ENCODE measurements at places on chromosomes 11 and 22.

- no peak for DNase-seq
These were observed 331.1 kb upstream of the B3GAT1 start for GRCh38 chr11:134742956-134743819.

GRCh38 chr11:11608783-11609232, 13.0 kb downstream of the GALNT18 start:
- DNase-seq: no peak

- no peak for DNase-seq
These were observed 39.8 kb downstream of the RELT start for GRCh38 chr11:73415854-73416615.

DNA sequence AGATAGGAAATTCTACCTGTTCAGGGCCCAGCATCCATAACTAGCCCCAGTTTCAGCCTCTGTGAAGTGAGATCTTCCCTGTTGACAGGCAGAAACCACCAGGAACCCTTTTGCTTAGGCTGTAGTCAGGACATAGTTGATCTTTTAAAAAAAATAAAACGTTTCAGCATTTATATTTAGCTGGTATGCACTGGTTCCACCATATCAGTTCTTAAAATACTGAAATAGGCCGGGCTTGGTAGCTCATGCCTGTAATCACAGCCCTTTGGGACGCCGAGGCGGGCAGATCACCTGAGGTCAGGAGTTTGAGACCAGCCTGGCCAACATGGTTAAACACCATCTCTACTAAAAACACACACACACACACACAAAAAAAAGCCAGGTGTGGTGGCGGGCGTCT, 35.3 kb downstream of the GALNT18 start:
- DNase-seq: no peak

DNA sequence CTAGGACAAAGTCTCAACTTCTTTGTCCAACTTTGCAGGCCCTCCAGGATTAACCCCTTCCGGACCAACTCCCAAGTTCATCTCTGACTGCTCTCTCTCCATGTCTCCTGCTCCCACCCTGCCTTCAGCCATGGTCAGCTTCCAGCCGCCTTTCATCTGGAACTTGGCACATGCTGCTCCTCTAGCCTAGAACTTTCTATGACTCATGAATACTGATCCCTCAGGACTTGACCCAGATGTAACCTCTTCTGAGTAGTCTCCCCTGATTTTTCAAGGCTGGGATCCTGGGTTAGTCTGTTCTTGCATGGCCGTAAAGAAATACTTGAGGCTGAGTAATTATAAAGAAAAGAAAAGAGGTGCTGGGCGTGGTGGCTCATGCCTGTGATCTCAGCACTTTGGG, 5.2 kb upstream of the SLC15A3 start:
- no peak for DNase-seq

- DNase-seq: no peak
These were observed 32.9 kb downstream of the FAT3 start for GRCh38 chr11:92257536-92257935.

GRCh38 chr22:24063986-24064385, 52.9 kb downstream of the CABIN1 start:
- no peak for DNase-seq

- DNase-seq: no peak
These were observed 54.7 kb downstream of the ABTB2 start for GRCh38 chr11:34303028-34303570.

GRCh38 chr22:38176170-38176741, 5.4 kb downstream of the PLA2G6 start:
- peak; percentile 68 for DNase-seq

GRCh38 chr22:30918761-30919160, 49.8 kb downstream of the MORC2 start:
- DNase-seq: no peak

GRCh38 chr22:45308391-45308956, 1.3 kb upstream of the FAM118A start:
- DNase-seq: no peak

DNA sequence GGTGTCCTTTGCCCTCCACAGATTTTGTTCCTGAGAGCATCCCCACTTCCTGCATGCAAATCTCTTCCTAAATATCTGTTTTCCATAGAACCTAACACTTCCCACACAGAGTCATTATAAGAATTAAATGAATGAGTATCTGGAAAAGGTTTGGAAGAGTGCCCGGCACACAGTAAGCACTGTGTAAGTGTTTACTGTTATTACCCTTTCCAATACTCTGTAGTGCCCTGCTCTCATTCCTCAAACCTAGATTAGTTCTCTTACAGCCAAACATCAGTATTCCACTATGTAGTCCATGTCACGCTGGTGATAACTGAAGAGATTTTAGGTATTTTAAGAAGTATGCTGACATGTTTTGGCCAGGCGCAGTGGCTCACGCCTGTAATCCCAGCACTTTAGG, 57.3 kb upstream of the PHF21A start:
- DNase-seq: no peak

DNA sequence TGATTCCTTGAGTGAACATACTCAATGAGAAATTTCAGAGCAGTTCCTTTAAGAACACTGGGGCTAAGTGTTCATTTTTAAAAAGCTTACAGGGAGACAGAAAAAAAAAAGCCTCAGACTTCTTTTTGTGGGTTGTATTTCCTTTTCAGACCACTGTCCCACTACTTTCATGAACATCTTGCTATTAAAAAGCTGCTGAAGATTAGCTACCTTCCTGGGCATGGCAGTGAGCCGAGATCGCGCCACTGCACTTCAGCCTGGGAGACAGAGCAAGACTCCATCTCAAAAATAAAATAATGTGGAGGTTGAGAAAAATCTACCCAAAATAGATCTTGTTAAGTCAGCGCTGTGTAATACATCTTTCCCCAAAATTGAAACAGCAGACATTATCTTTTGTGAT, 10.8 kb downstream of the TRAF6 start:
- DNase-seq: no peak

DNA sequence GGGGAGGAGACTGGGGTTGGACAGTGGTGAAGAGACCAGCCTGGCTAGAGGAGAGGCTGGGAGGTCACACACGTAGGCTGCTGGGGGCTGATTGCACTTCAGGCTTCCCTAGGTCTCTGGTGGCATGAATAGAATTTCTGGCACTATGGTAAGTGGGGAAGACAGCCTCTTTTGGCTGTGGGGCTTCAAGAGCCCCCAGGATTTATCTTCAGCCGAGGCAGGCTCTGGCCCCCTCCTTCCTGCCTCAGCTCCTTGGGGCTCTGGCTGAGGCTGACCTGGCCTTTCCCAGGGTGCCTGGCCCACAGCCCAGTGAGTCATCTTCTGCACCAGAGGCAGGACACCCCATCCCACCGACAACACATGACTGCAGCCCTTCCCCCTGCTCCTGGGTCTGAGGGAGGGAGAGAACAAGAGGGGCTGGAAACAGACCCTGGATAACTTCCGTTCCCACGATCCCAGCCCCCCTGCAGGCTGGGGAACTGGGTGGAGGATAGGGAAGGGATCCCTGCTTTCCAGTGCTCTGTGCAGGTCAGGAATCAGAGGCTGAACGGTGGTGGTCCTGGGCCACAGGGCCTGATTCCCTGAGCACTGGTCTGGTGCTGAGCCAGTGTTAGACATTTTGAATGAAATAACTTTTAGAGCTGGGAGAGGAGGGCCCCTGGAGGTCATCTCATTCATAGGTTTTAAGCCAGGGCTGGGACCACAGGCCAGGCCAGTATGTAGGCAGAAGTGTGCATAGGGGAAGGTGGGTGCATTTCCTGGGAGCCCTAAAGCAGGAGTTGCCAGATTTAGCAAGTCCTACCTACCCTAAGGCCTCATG, 26.5 kb downstream of the ARHGEF17 start:
- DNase-seq: peak; percentile 33

DNA sequence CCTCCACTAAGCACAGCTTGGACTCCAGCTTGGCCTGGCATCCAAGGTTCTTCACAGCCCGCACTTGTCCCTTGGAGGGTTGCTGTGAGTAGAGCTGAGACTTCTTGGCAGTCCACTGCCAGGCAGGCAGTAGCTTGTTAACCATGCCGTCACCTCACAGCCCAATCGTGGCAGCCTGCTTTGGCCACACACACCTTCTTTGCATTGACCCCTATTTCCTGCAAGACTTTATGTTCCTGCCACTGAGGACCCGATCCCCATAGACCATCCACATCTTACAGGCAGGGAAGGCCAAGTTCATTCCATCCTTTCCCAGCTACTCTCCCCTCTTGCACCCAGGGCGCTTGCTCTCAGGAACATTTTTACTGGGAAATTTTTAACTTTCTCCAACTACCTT, 2.5 kb upstream of the PYGM start:
- DNase-seq: no peak

DNA sequence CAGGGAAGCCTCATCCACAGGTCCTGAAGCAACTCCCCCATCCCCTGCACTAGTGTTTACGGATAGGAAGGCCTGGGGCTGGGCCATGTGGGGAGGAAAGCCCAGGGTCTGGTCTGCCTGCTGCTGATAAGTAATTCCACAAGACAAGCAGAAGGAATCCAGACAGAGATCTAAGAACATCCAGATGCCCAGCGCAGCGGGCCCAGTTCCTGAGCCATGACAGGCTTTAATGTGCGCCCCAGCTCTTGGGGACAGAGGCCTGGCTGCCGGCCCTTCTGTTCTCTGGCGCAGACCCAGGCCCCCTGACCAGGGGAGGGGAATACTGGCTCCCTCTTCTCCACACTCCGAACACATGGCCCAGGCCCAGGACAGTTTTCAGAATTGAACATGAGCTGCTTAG, 28.8 kb upstream of the ETS1 start:
- DNase-seq: peak; percentile 44

DNA sequence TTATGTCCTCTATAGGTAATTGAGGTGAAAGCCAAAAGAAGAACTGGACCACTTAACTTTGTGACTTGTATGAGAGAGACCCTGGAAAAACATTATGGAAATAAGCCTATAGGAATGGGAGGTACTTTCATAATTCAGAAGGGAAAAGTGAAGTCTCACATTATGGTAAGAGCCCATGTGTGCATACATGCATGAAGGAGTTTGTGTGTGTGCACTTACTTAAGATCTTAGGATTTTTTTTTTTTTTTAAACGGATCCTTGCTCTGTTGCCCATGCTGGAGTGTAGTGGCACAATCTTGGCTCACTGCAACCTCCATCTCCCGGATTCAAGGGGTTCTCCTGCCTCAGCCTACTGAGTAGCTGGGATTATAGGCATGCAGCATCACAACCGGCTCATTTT, 15.8 kb downstream of the C11orf54 start:
- DNase-seq: no peak

DNA sequence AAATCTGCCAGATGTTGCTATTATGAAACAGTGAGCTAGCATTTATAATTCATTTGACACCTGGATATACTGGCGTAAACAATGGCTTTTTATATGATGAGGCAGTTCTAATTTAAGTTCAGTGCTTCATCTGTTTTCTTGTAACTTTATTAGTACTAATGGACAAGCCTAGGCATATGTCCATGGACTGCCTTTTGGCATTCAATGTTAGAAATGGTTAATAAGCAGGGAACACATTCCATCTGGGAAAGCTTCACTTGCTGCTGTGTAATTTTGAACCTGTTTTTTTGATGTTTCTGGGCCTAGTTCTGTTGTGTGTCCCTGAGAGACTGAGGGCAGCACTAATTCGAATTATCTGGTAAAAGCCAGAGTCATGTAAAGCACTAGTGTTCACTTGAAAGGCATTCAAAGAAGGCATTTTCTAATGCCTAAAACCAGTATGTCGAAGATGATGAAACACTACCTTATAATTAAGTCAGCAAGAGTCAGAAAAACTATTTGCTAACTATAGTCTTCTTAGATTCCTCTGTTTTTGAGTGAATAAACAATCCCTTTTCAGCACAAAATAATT, 138.5 kb downstream of the SWAP70 start:
- DNase-seq: no peak

GRCh38 chr11:116104498-116105174, 600.4 kb upstream of the CADM1 start:
- no peak for DNase-seq

GRCh38 chr11:83865636-83866461, 579.7 kb upstream of the CCDC90B start:
- no peak for DNase-seq

DNA sequence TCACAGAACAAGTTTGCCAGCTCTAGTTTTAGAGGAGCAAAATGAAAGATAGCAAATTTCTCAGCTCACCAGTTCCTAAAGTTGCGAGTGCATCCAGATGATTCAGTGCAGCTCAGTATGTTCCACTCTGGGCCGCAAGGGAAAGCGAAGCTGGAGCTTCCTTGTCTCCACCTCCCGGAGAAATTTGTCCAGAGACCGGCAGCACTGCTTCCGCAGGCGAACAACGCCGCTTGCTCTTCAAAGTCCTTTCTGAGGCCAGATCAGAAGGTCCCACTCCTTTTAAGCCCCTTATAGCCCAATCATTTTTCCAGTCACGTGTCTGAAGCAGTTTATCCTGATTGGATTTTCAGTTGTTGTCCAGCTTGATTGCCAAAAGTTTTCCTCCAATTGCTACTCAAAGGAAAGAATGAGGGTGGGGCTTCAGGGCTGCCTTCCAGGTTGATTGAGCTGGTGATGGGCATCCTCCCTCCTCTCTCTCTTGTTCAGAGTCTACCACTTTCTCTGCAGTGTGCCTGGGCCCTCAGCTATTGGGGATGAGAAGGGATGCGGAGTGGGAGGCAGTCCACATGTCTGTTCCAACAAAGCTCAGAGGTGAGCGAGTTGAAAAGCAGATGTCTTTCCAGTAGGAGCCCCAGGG, at the start of gene ZNF280A:
TSS of gene ZNF280A (minus strand) at position 251 of the 637 bp plus-strand sequence. CDS start 4,640 bp downstream, outside the sequence.
- DNase-seq: no peak

- DNase-seq: no peak
These were observed 87.4 kb upstream of the CLDN5 start for GRCh38 chr22:19611590-19611989.

DNA sequence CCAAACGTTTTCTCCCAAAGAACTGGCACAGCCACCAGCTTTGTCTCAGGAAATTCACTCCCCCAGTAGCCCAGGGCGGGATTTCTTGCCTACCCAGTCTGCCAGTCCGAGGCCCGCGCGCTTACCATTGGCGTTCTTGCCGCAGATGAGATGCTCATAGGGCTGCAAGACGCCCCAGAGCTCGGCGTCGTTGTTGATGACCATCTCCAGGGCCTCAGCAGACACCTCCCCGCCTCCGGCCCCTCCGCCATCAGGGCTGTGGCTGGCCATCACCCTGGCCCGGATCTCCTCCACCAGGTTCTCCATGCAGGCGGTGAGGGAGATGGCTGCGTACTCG, 1.3 kb downstream of the ABTB2 start:
- DNase-seq: peak; percentile 33

- no peak for DNase-seq
These were observed 59.8 kb downstream of the TIMP3 start for GRCh38 chr22:32861330-32861729.

DNA sequence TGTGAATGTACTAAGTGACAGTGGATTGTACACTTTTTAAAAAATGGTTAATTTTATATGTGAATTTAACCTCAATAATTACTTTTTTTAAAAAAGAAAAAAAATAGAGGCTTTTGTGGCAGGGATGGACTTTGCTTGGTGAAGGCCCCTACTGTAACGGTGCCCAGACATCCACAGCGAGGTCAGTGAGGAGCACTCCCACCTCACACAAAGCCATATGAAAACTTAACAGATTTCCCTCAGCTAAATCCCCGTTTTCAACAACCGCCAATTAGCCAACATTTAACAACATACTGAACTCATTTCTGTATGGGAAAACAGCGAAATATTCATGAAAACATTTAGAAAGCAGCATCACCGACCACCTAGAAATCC, 642 bp upstream of the C11orf58 start:
- DNase-seq: no peak

GRCh38 chr11:86595451-86595850, 77.0 kb downstream of the ME3 start:
- DNase-seq: no peak

Data from endothelial cell (in vitro differentiated cells).